ENCODE measurements at places on chromosomes 2 and 18.

DNA sequence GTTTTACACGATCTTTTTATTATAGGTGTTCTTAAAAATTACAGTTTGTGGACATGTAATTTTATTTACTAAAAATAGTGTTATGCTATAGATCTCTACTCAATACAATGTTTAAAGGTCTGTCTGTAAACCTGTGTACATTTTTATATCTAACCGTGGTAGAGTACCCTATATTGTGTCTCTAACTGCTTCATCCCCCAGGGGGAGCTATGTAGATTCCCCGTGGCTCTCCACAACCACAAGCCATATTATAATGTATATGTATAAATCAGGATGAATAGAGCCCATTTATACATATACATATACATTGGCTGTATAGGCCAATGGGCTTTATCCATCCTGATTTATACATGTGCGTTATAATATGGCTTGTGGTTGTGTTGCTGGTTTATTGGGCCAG, 59.4 kb downstream of the ADAM23 start:
- DNase-seq, result no peak

DNA sequence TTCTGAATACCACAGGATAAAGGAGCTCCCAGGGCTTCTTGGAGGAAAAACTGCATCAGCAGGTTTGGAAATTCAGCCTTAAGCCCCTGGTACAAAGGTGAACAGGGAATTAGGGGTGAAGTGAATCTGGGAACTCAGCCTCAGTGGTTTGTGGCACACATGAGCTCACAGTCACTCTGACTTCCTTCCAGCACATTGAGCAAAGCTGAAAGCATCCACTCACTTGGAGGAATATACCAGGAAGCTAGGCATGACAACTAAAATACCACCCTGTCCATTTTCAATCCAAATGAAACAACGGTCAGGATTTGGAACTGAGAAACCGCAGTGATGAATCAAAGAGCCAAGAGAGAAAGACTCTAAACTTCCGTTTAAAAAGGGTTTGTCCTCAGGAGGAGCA, 216.1 kb downstream of the ICOS start:
- no peak for DNase-seq

DNA sequence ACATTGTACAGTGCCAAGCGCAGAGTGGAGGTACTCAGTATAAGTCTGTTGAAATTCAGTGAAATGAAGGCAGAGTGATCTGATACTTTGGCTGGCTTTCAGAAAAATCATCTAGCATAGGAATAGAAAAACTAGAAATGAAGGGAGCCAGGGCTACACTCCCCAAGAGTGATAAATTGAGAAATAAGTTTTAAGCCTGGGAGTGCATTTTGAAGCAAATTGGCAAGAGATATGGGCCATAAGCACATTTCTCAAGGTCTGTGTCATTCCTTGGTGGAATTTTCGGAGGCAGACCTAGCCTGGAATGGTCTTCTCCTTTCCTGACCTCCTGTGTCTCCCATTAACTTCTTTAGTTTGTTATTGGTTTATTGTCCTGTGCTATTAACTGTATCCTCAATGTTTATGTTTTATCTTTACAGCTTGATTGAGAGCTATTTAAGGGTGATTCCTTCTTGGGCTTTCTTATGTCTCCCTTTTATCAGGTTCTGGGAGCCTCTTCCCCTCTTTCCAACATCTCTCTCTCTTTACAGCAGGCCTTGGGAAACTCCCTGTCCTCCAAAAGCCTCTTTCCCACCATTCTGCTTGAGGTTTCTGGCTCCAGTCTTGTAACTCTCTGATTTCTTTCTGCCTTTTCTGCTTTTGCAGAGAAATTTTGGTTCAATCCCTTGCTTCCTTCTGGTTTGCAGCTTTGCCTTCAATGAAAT, 649.5 kb downstream of the SLC4A3 start:
- DNase-seq, result peak; percentile 57

- DNase-seq, result no peak
These were observed 3.9 kb downstream of the TAF1B start for GRCh38 chr2:9847140-9847539.

- DNase-seq, result no peak
These were observed 116.8 kb upstream of the FSHR start for GRCh38 chr2:49271060-49271606.

- no peak for DNase-seq
These were observed 10.5 kb downstream of the CYTIP start for GRCh38 chr2:157433394-157433793.

GRCh38 chr2:137900421-137901141, 63.7 kb upstream of the HNMT start:
- no peak for DNase-seq

DNA sequence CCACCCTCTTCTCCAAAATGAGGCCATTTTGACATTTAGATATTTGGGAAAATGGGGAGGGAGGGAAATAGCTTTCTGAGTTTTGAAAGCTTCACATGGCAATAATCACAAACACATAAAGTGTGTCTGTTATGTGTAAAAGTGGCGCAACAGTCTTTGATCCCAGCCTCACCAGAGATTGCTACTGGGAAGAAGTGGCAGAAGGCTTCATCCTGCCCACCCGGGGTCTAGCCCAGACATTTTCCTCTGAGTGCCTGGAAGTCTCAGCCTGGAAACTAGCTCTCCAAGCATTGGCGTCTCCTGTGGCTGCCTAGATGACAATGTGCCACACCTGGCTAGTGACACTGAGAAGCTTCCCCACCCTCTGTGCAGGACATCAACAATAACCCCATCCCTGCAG, 1.7 kb upstream of the LBH start:
- no peak for DNase-seq

GRCh38 chr2:197157879-197158537, 152.6 kb downstream of the ANKRD44 start:
- no peak for DNase-seq

GRCh38 chr2:156320486-156321098, 11.9 kb downstream of the NR4A2 start:
- DNase-seq, result no peak

DNA sequence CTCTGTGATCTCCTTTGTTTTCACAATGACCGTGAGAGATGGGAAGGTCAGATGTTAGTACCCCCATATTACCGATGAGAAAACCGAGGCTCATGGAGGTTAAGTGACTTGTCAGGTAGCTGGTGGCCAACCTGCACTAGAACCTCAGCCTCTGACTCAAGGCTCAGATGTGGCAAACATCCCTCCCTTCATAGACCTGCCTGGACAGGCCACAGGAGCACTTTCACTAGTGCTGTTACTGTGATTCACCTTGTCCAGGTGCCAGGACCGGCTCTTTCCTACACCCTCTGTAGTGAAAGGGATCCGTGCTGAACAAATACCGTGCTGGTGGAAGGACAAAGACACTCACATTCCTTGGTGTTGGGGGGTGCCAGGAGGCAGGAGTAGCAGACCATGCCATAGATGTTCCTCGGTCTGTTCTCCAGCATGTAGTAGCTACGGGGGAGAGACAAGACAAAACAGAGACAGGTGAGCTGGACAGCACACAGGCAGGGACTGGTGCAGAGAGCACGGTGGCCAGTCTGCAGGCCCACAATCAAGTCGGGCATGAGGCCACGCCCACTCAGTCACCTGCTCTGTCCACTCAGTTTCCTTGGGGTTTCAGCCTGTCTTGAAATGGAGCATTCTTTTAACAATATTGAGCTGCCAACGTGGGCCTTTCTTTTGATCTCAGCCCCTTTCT, 65.9 kb downstream of the EDAR start:
- no peak for DNase-seq

- no peak for DNase-seq
These were observed 15.7 kb downstream of the COPS8 start for GRCh38 chr2:237101118-237101979.

- DNase-seq, result no peak
These were observed 96.9 kb downstream of the HDAC4 start for GRCh38 chr2:239303711-239304532.

GRCh38 chr2:36597532-36598377, at the start of gene FEZ2:
FEZ2 (minus strand) TSS chr2:36598168; CDS start chr2:36598142, 26 bp downstream.
- DNase-seq, result peak; percentile 40

- DNase-seq, result no peak
These were observed 166.1 kb downstream of the CLIP4 start for GRCh38 chr2:29281086-29281915.

DNA sequence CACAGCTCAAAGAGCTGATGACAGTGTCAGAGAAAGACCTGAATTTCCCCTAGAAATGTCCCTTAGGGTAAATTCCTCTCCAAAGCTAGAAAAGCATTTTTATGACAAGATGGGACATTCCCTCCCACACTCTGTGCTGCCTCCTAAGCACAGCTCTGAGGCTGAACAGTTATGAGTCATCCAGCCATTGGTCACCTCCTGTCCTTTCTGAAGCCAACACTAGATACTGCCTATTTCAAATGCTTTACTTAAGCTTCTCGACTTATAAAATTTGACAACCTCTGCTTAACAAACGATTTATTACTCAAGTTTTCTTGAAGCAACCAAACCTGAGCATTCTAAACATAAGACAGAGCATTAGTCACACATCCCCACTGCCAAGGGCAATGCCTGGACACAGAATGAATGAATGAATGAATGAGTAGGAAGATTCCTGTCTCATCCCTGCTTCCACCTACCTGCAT, 35.4 kb downstream of the B4GALT6 start:
- DNase-seq, result no peak

DNA sequence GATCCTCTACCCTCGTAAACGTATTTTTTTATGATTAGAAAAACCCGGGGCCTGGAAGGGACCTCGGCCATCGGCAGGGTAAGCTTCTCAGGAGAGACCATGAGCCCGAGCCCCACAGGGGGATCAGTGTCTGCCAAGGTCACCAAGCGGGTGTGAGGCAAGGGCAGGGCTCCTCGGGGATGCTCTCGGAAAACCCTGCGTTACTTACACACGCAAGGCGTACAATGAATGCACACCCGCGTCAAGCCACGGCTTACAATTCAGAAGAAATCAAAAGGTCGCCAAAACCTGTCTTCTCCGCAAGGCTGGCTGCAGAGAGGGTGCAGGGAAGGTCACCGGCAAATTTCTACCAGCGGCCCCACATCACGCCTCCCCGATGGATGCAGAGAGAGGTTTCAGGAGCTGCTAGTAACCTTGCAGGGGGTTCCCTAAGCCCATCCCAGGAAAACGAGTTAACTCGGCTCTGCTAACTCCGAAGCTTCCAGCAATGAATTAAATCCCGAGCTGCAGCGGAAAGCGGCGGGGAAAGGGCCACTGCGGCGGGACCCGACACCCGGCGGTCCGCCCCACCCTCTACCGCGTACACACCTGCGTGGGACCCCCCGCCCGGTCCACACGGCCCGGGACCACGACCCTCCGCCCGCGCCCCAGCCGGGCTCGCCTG, 638 bp downstream of the ST3GAL5 start:
- no peak for DNase-seq

DNA sequence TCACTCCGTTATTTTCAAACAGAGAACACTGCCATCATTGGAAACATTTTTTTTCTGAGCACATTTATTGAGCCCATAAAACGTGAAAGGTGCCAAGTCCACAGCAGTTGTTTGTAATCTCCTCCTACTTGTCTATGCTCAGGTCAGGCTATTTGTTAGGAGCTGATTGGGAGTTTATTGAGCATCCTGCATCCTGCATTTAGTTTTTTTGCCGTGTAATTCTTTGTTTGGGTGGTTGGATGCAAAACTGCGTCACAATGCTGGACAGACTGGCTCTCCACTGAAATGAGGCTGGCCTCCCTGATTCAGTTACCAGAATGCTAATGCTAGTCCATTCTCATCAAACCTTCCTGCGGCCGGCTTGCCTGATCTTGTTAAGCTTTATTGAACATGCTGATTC, 71.4 kb downstream of the RAPGEF4 start:
- DNase-seq, result no peak

DNA sequence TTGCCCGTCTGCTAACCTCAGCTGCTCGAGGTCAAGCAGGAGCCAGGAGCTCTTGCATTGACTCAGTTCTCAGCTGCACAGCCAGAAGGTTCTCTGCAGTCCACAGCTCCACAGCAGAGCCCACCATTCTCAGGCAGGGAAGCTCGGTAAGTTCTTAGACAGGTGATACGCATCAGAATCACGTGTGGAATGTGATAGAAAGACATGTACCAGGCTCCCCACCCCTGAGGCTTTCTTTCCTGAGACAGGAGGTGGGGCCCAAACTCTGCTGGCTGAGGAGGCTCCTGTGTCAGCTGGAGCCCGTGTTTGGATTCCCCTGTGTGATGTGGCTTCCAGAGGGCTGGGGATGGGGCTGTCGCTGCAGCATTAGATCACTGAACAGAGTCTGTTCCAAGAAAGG, 28.0 kb downstream of the DIPK1C start:
- no peak for DNase-seq

- peak; percentile 41 for DNase-seq
These were observed 25.2 kb downstream of the PSD4 start for GRCh38 chr2:113198790-113199612.

DNA sequence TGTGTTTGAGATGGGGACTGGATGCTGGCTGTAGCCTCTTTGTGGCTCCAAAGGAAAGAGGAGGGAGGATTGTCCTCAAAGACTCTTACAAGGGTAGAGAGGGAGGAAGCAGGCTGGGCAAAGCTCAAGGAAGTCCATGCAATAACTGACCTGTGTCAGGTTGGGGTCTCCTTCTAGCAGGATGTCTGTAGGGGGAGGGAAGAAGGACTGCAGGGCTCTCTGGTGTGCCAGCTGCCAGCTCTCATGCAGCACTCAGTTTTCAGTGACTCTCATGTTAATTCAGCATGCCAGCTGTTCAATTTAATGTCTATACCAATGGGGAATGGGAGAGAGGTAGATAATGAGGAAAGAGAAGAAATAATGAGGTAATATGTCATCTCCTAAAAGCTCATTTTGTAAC, 85.3 kb upstream of the RANBP2 start:
- DNase-seq, result no peak

DNA sequence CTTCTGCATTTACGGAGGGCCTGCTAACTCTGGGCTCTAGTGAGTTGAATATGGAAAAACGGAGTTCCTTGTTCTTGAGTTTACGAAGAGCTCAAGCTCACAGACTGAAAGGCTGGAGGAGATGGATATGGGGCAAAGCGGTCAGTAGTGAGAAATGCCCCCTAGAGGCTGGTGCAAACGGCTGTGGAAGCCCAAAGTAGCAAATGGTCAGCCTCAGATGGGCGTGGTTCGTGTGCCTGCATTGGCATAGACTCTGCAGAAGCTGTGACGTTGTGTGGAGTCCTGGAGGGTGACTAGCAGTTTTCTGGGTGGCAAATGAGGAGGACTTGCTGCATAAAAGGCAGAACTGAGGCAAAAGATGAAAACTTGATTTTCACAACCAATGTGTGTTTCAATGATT, 93.6 kb upstream of the TWIST2 start:
- no peak for DNase-seq

DNA sequence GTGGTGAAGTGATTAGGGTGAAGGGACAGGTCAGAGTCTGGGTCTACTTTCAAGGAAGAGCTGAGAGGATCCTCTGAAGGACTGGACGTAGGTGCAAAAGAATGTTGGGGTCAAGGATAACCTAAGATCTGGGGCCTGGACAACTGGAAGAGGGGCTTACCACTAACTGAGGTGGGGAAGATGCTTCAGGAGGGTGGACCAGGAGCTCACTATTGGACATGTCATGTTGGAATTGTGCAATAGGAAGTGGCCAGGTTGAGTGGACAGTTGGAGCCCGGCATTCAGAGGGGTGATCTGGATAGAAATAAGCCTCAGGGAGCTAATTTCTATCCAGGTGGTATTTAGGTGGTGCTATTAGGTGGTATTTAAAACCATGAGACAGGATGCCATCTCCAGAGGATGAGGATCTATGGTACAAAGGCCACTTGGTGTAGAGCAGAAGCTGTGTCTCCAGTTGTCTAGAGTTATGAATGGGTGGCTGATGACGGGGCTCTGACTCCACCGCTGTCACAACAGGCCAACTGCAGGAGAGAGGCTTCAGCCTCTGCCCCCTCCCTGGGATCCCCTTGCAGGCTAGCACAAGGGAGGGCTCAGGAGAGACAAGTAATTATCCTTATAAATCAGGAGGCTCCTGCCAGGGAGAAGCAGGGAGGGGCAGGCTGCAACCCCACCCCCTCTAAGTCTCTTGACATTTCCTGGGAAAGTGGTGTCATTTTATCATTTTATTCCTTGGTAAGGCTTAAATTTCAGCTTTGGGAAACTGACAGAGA, 158.0 kb downstream of the SMAD7 start:
- no peak for DNase-seq
